ENCODE measurements at places on chromosomes 5 and 9.

DNA sequence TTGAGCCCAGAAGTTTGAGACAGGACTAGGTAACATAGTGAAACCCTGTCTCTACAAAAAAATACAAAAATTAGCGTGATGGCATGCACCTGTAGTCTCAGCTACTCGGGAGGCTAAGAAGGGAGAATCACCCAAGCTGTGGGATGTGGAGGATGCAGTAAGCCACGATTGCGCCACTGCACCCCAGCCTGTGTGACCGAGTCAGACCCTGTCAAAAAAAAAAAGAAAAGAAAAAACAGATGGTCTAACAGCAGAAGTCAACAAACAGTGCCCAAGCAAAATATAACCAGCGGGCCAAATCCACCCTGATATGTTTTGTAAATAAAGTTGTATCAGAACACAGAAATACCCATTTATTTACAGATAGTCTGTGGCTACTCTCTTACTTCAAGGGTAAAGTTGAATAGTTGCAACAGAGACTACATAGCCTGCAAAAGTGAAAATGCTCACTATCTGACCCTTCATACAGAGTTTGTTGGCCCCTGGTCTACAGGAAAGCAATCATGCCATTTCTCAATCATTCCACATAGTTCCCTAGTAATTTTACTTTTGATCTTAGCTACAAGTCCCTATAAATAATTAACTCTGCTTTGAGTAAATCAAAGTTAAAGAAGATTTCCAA lies 383.7 kb downstream of the TLE1 start:
- no peak for DNase-seq

- no peak for DNase-seq
These were observed 513.6 kb upstream of the SEMA6A start for GRCh38 chr5:117088176-117088575.

GRCh38 chr9:98707166-98708102 lies 1.3 kb downstream of the GABBR2 start:
- DNase-seq = no peak

GRCh38 chr5:115296124-115297022 lies at the start of gene CCDC112:
Gene CCDC112, minus strand, starts transcription at chr5:115296654. Its CDS starts 111 bp downstream, at chr5:115296543.
- peak; percentile 77 for DNase-seq

Measured in CD4-positive, alpha-beta T cell treated with Interleukin-1 beta for 1 hour (primary cell).